ENCODE measurements at places on chromosomes 6 and 20.

GRCh38 chr20:46694484-46694883, 5.2 kb upstream of the TP53RK start:
- DNase-seq, result peak; percentile 62

- no peak for DNase-seq
These were observed 93.4 kb downstream of the KHDRBS2 start for GRCh38 chr6:62192593-62192992.

- DNase-seq, result no peak
These were observed 18.2 kb downstream of the FBXL4 start for GRCh38 chr6:98929498-98930060.

DNA sequence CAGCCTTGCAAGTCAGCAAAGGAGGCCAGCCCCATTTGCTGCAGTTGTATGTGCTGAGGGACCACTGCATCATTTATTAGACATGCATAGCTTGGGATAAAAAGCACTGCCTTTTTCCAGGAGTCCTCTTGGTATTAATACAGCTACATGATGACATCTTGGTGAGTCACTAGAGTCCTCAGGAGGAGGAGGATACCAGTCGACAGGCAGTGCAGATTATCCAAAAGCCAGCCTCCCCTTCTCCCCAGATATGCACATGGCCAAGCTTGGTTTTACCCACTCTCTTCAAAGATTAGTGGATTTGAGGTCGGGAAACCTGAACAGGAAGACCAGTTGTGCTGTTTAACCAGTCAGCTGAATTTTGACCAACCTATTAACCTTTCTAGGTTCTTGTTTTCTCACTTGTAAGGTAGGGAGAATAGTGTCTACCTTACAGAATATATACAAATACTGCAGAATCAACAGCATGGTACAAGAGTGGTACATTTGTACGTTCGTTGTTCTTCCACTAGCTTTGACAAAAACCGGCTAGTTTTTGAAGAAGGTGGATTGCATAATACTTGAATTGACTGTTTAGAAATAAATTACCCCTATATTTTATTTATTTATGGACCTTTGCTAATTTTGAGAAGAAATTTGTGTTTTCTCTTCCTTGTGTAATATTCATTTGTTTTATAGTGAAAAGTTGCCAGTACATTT, 31.9 kb downstream of the VAPB start:
- DNase-seq, result no peak

DNA sequence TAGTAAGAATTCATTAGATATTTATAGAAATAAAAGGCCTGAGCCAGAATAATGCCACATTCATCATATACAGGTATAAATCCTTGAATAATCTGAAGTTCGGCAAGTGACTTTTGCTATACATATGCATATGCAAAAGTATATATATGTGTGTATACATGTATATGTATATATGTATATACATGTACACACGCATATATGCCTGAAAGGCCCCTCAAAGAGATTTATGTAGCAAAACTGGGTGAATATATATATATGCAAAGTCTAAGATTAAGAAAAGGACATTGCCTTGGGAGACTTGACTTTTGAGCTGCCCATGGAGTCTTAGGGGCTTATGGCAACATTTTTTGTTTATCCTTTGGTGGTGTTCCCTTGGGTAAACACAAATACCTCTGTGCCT, 231.4 kb downstream of the BMP2 start:
- no peak for DNase-seq

DNA sequence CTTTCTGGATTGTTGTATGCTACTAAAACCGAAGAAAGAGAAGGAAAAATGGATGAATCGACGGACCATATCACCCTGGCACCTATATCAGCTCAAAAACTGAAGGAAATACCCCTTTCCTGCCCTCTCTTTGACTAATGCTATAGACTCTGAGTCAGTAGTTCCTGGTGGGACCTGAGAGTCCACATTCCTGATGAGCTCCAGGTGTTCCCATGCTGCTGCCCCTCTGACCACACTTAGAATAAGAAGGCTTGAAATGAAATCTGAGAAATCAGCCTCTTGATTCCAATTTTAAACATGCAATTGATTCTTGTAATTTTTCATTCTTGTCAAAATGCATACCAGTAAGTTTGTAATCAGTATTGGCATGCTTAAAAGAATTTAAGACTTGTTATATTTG, 75.2 kb downstream of the PRL start:
- no peak for DNase-seq

DNA sequence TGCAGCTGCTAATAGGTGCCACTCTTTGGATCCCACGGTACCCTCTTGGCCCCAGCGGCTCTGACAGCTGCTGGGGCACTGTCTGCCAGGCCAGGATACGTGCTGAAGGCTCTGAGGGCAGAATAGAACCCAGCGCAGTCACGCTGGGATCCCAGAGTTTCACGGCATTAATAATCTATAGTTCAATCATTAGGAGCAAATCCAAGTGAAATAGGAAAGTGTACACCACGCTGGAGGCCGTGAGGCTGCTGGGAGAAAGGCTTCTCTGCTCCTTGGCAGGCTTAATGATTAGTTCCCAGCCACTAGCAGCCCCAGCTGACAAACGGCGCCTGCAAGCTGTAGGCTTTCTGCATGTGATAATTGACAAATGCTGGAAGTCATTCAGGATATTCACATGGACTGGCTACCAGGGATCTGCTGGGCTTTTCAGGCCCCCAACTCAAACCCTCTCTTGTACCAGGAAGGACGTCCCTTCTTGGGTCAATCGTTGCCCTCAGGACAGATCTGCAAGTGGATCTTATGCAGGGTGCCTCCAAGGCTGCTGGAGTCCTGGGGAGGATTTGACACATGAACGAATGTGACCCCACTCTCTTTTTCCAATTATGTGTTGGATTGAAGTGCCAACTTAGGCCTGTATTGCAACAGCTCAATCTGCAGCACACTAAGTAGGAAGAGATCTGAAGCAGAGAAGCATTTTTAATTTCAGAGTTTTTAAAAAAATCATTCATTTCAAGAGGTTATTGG, 50.1 kb upstream of the INSM1 start:
- DNase-seq, result no peak

DNA sequence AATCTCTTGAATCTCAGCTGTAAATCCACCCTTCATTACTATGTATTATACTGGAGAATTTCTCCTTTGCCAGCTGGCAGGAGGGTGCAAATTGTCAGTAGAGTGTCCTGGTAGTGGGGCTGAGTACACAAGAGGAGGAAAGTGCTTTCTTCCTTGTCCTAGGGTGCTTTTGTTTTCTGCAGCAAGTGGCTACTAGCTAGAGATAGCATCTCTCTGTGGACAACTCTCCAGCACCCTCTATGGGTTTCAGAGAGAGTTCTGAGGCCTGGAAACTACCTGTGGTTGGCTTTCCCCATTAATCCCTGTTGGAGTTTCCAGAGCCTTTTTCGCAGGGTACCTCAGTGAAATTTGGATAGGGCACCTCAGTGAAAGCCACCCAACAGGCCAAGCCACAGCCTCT, 422.5 kb upstream of the RGS17 start:
- no peak for DNase-seq

DNA sequence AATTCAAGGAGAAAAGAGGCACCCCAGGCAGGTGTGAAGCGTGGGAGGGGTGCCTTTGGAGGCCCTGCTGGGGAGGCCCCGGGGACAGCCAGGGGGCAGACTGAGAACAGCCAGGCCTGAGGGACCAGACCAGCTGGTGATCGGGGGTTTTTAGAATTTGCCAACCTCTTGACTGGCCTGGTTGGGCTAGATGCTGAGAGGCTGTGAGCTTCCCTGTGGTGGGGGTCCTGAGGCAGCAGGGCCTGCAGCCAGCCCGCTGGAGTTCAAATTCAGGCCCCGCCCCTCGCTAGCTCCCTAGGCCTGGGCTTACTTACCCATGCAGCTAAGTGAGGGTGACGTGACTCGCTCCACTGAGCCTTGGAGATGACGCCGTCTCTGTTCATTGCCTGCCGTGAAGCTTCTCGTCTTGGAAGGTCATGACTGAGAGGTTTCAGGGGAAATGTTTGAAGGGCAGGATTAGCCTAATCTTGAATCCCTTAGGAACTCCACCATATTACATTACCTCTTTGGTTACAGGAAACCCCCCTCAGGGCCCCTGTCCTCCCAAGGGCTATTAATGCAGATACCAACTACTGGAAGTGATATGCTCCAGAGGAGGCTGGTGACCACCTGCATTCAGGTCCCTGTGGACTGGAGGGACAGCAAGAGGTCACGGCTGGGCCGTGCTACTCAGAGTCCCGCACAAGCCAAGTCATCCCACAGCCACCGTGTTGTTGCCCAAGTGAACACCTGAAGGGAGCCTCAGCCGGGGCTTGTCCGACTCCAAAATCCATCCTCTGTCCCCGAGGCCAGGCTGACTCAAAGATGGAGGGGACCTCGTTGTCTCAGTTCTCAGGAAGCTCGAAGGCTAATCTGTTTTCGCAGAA, 73.9 kb upstream of the DUSP22 start:
- no peak for DNase-seq

DNA sequence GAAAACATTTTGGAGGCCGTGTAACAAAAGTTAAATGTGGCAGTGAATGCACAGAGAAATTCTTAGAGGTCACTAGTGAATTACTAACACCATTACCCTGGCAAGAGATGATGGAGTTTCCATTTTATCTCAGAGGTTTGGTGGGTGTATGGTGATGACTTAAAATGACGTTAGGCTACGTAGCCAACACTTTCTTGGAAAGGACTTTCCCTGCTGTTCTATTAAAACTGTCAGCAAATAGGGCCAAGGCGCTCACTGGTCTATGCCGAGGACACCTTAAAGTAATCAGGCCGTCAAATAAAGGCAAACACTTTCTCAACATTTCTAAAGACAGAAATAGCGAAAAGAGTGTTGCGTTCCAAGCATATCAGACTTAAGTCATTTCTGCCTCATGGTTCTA, 160.8 kb downstream of the GMPR start:
- DNase-seq, result no peak

GRCh38 chr6:15508931-15509330, 153.9 kb downstream of the DTNBP1 start:
- no peak for DNase-seq

DNA sequence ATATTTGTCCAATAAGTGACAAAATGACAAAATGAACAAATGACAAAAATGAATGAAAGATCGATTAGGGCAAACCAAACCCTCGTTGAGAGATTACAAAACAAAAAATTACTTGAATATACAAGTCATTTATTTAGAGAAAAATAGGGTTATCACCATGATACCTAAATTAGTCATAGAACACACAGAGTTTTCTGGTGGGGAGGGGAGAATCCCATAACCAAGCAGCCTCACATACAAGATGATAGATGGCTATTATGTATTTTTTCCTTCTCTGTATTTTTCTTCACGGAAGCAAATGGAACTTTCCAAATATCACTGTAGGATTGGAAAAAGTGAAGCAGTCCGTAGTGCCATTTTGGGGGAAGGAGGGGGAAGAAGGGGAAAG, 28.5 kb upstream of the BMP6 start:
- no peak for DNase-seq

- DNase-seq, result peak; percentile 99
These were observed 26.2 kb upstream of the GATA5 start for GRCh38 chr20:62501801-62502495.

GRCh38 chr6:4647414-4648365, 128.5 kb upstream of the CDYL start:
- DNase-seq, result peak; percentile 35

GRCh38 chr20:57409672-57410397, 18.6 kb downstream of the RBM38 start:
- no peak for DNase-seq

DNA sequence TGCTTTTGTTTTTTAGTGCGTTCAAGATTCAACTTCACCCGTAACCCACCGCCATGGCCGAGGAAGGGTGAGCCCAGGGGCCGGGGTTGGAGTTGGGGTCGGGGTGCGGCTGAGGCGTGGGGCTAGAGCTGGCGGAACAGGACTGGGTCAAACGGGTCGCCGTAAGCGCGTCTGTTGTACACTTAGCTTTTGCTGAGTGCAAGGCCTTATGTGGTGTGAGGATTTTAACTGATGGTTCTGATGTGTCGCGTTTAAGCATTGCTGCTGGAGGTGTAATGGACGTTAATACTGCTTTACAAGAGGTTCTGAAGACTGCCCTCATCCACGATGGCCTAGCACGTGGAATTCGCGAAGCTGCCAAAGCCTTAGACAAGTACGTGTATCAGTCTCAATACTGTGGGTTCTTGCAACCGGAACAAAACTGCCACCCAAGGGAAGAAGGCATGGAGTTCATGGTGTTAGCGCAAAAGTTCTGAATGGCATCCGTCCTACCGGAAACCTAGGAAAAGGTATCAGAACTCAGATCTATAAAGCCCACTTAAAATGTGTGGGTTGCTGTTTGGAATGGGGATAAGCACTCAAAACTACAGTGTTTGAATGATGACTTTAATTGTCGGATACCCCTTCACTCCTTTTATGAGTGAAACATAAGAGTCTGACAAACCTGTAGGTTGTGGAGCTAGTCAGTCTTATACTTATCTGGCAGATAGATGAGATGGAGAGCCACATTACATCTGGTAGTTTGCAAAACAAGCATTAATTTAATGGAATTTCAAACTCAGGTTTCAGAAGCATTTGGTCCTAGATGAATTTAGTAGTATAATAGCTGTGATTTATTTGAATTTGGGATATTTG, 574 bp downstream of the RPS12 start:
- DNase-seq, result peak; percentile 26

DNA sequence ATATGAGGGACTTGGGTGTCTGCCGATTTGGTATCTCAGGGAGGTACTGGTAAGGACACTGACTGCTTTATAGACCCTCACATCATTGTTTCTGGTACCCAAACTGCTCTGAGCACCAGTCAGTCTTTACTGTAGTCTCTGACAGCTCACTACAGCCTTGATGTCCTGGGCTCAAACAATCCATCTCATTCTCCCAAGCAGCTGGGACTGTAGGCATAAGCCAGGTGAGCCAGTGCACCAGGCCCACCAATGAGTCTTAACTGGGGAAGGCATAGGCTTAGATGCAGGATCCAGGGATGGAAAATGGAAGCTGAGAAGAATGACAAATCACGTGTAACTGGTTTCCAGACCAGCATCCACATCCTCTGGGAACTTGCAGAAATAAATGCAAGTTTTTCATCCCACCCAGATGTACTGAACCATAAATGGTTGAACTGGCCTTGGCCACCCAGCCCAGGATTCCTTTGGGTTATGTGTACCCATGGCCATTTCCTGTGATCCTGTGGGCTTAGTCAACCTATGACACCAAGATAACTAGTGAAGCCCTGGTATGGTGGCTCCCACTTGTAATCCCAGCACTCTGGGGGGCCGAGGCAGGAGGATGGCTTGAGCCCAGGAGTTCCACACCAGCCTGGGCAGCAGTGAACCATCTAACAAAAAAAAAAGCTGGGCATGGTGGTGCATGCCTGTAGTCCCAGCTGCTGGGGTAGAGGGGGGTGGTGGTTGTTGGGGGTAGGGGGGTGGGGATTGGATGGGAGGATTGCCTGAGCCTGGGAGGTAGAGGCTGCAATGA, 5.8 kb downstream of the TUBB start:
- no peak for DNase-seq

- DNase-seq, result no peak
These were observed 936.6 kb upstream of the MAP3K7 start for GRCh38 chr6:91523511-91523910.

DNA sequence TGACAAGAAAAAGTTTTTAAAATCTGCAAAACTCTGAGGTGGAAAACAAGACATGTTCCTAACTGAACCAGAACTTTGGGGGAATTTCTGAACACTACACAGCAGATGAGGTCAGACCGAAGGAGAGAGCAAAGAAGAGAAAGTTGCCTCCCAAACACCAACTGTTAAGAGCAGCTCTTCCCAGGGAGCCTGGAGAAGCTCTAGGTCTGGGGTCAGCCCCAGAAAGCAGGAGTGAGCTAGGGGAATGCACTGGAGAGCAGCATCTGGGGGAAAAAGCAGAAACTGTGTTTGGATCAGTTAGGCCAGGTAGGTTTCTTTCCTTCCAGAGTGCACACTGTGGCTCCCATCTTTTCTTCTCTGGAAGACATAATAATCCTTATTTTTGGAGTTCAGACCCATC, 41.3 kb downstream of the FKBP5 start:
- no peak for DNase-seq

- no peak for DNase-seq
These were observed 28.8 kb upstream of the IL17A start for GRCh38 chr6:52157301-52157941.
